ENCODE measurements at places on chromosomes 7 and 10.

DNA sequence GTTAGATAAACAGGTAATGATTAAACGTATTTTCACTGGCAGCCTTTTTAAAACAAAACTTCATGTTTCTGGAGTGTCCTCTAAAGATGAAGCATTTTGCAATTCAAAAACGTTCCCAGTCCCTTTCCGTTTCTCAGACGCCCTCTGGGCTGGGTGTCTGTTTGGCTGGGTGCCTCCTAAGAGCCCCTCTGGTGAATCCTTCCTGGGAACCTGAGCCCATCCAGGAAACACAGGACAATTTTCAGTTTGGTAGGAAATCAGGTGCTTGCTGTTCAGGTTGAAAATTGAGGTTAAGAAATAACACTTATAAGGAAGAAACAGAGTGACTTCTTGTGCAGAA, 76.7 kb downstream of the CHN2 start:
- DNase-seq: no peak

DNA sequence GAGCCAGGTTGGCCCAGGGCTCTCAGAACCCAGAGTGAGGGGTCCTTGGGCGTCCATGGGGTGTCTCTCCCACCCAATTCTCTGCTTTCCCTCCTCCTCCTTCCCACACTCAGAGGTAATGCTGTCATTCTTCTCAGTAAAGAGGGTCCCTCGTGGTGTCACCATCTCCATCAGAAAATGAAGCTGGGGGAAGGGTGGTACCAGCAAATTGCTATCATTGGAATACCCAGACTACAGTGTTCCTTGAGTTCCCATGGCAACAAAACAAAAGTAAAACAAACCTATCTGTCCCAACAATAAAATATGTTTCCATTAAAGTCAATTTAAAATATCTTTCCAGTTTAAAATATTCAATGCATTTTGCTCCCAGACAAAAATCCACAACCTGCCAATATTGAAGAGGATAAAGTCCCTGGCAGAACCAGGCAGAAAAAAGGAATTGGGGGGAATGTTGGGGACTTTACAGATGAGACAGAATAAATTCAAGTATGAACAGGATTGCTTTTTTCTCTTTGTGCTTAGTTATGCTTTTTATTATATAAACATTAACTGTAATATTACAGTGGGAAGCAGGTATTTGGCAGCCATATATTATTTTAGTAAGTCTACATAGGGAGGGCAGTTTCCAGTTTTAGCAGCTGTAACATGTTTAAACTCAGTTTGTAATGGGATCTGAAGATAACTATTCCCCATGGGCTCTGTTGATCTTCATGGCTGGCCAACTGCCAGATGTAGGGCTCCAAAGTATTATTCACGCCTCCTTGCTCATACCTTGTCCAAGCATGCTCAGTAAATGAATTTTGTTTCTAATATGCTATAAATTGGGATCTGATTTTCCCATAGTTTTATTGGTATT, 182.1 kb downstream of the ARID5B start:
- no peak for DNase-seq

DNA sequence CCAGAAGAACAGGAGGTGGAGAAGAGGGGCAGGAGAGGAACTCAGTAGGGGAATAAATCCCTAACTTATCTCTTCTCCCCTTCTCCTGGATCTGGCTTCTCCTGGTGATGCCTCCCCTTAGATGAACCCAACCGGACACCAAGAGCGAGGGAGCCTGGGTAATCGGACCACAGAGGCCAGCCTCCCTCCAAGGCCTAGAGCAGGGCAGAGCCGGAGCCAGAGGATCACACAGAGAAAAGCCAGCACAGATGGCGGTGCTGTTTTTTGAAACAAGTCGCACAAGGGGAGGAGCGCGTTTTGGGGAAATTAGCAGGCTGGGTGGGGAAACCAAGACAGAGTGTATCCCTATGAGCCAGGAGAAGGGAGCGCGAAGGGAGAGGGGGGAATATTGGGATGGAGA, 4.9 kb upstream of the SRRM3 start:
- DNase-seq: no peak

DNA sequence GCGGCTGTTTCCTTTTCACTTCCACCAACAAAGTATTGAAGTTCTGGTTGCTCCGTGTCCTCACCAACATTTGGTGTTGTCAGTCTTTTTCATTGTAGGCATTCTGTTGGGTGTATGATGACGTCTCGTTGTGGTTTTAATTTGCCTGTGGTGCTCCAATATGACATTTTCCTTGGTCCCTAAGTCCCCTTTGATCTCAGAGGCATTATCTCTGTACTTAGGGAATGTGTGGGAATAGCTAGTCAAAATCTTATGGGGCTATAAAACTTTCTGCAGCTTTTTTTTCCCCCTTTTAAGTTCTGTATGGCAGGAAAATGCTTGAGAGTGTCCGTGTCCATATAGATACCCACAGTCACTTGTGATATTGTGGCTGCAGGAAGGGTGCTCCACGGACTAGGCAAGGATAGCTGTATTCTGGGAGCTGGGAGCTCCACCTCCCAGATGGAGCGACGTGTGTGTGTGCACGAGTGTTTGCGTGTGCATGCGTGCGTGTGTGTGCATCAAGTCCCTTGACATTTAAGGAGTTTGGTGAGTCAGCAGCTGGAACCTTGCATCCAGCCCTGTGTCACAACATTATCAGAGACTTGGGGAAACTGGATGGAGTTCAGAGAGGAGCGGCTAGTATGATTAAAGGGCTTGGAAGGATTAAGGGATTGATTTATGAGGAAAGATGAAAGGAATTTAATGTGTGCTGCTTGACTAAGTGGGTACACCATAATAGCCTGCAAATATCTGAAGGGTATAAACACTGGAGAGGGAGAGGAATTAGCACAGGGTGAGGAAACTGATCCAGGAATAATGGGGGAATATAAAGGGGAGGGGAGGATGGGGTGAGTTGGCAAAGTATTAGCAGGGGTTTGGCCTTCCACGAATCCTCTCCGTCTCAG, 66.8 kb downstream of the LRMDA start:
- DNase-seq: no peak

- DNase-seq: no peak
Observed at GRCh38 chr7:8817448-8818036, 384.1 kb downstream of the NXPH1 start.

DNA sequence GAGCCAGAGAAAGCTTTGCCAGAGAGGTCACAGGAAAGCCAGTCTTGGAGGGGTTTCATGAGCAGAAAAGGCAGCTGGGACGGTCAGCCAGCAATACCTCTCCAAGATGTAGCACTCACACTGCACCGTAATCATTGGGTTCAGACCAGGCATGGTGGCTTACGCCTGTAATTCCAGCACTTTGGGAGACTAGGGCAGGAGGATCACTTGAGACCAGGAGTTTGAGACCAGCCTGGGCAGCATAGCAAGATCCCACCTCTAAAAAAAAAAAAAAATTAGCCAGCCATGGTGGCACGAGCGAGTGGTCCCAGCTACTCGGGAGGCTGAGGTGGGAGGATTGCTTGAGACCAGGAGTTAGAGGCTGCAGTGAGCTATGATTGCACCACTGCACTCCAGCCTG, 90.2 kb upstream of the CUX1 start:
- no peak for DNase-seq

- no peak for DNase-seq
Observed at GRCh38 chr10:89114846-89115625, 92.1 kb downstream of the CH25H start.

DNA sequence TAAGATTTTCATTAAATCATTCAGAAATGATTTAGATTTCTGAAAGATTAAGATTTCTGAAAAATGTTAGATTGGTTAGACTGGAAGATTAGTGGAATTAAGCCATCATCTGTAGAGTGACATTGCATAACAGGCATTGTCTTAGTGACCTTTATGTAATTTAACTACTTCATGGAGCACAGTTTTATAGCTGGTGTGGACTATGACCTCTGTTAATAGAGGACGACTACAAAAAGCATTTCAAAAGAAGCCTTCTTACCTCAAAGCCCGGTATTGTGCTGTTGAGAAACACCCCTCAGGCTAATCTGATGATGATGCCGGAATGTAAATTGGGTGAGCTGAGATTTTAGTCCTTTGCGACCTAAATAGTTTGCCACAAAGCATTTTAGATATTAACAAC, 55.6 kb downstream of the GALNT11 start:
- no peak for DNase-seq

DNA sequence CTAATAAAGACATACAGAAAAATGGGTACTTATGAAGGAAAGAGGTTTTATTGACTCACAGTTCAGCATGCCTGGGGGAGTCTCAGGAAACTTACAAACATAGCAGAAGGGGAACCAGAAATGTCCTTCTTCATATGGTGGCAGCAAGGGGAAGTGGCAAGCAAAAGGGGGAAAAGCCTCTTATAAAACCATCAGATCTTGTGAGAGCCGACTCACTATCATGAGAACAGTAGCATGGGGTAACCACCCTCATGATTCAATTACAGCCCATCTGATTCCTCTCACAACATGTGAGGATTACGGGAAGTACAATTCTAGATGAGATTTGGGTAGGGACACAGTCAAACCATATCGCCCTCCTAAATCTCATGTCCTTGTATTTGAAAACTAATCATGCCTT, 1305.4 kb upstream of the SORCS1 start:
- DNase-seq: no peak

DNA sequence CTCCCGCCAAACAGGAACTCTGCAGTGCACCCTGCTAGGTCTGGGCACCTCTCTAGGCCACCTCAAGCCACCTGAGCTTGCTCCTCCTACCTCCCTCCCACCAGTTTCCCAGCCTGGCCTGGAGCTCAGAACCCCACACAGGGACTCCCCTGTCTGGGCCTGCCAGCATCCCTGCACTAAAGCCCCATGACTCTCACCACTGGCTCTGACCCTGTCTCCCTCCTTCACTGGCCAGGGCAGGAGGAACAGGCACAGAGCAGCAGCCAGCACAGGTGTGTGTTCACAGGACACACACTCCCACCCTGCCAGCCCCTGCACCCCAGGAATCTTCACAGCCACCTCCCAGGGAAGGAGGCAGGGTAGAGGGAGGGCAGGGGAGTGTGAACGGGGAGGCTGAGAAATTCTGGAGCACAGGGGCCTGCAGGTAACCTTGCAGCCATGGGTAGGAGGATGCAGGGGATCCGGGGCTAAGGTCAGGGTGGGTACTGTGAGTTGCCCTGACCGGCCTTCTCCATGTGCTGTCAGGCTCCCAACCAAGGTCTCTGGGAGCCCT, 13.9 kb upstream of the ANTXRL start:
- DNase-seq: no peak

- DNase-seq: no peak
Observed at GRCh38 chr10:53233749-53234148, 461.2 kb upstream of the MBL2 start.

DNA sequence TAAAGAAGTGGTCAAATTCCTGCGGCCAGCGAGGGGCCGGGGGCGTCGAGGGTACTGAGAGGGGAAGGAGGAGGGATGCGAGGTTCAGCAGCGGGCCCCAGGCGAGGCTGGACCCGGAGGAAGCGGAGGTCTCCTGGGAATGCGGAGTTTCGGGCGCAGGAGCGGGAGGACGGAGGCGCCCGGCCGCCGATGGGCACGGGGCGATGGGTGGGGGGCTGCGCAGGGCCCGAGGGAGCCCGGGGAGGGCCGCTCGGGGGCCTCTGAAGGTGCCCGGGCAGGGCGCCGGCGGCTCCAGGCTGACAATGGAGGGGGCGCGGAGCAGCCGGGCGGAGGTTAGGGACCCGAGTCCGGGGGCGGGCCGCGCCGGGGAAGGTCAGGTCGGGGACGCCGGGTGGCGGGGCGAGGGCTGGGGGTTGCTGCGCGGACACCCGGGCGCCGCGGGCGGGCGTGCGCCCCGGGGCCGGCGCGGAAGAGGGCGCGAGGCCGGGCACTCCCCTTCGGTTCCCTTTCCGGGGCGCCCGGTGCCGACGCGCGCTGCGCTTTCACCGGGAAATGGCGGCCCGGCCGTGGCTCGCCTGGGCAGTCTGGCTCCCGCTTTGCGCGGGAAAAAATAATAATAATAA, 683 bp downstream of the MACROH2A2 start:
- no peak for DNase-seq

DNA sequence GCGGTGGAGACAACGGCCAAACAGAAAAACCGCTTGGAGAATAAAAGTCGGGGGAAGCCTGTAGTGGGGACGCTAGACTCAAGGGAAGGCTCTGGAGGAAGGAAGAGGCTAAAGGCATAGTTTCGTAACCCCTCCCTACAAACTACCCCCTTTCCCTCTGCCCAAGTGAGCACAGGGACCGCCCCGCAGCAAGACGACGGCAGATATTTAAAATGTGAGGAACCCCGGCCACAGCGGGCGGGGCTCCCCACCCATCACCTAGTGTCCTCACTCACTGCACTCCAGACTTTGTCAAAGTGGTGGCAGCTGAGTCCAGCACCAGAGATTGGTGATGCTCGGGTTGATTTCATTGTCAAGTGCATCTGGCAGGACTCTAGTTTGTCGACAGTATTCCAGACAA, 69.1 kb downstream of the PRKAG2 start:
- DNase-seq: no peak
